ENCODE measurements at places on chromosomes 5 and 9.

DNA sequence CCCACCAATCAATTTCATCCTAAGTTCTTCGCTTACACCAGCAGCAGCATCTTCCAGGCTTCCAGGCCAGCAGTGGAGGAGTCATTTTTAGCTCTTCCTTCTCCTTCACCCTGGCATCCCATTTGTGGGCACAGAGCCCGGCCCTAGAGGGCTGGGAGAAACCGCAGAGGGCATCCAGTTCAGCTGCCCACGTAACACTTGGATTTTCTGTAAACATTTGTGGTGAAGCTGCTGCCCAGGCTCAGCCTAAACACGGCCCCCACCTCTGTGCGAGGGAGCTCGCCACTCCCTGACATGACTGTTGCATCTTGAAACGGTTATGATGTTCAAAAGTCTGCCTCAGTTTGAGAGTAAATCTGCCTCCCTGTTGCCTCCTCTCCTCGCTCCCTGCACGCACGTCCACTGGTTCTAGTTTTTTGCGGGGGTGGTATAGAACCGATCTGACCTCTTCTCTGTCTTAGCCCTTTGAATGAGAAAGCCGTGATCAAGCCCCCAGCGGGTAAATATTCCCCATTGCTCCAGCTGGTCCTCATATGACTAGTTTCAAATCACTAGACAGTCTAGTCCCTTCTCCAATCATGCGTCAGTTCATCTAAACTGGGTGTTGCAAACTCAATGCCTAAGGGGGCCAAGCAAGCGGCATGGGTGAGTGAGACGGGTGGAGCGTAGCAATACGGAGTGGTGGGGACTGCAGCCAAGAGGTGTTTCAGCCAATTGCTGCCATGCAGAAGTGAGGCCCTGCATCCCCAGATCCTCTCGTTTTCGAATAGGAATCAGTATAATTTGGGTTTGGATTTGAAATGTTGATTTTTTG is 34.9 kb upstream of the N4BP3 start:
- peak; percentile 4 for DNase-seq

GRCh38 chr9:3238236-3238635 is 287.6 kb downstream of the RFX3 start:
- DNase-seq = no peak

GRCh38 chr5:116068028-116068632 is 16.7 kb upstream of the COMMD10 start:
- DNase-seq = peak; percentile 22

- DNase-seq = no peak
Observed at GRCh38 chr9:20740929-20741582, 57.0 kb downstream of the FOCAD start.

DNA sequence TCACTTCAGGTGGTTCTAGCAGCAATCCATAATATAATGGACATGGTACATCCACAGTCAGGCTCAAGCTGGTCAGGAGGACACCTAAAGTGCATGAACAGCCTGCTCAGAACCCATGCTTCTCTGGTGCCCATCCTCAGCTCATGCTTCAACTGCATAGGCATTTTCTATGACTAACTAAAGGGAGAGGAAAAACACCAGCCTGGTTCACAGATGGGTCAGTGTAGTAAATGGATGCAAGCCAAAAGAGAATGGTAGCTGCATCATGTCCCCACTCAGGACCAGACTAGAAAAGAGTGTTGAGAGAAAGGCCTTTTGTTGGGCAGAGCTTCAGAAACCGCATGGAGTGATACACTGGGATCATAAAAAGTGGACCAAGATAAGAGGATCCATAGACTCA is 556.6 kb downstream of the TLE1 start:
- no peak for DNase-seq

All from HEK293T (cell line).